Fibroblast of the aortic adventitia (primary cell): ENCODE measurements at places on chromosomes 5 and 9. TPM values are rescaled to one million over a fixed set of nuclear protein-coding genes. Genes with fewer than 3 reads are reported as not detected.

The IFNE gene
- total RNA-seq = 4.5 and 18.3 TPM in 2 replicates

The NUP214 gene
- 18.1 and 20.2 TPM in 2 replicates for total RNA-seq

The PPP2R2B gene
- 1.6 TPM in 1 of 2 replicates, not detected in the other for total RNA-seq

The FOXI1 gene
- total RNA-seq = not detected in 2 replicates

The SLC2A6 gene
- 0.74 and 7.3 TPM in 2 replicates for total RNA-seq

The SLC6A19 gene
- total RNA-seq = not detected in 2 replicates

The HRCT1 gene
- 0.81 TPM in 1 of 2 replicates, not detected in the other for total RNA-seq

The ZFP37 gene
- total RNA-seq = 0.82 and 3.6 TPM in 2 replicates

The FOXD4L6 gene
- not detected in 2 replicates for total RNA-seq

The DCP2 gene
- 34.4 and 112 TPM in 2 replicates for total RNA-seq

The RASGRF2 gene
- total RNA-seq = 0.49 and 3.3 TPM in 2 replicates

The DAB2IP gene
- 11.4 and 17.4 TPM in 2 replicates for total RNA-seq

The BTNL3 gene
- not detected in 2 replicates for total RNA-seq

The FCN2 gene
- not detected in 2 replicates for total RNA-seq

The TXNDC8 gene
- total RNA-seq = not detected in 2 replicates

The CERCAM gene
- total RNA-seq = 74.9 and 109 TPM in 2 replicates

The PCDHB15 gene
- 0.09 TPM in 1 of 2 replicates, not detected in the other for total RNA-seq

The ADAMTSL2 gene
- total RNA-seq = 0.16 TPM in 1 of 2 replicates, not detected in the other

The LCN1 gene
- not detected in 2 replicates for total RNA-seq

The GRIA1 gene
- total RNA-seq = 1.2 TPM in 1 of 2 replicates, not detected in the other

The DIPK1B gene
- 0.45 and 0.98 TPM in 2 replicates for total RNA-seq

The TRIM36 gene
- 0.36 and 0.41 TPM in 2 replicates for total RNA-seq

The UQCRQ gene
- 77.2 and 92.0 TPM in 2 replicates for total RNA-seq

The CSNK1A1 gene
- 187 and 394 TPM in 2 replicates for total RNA-seq

The OR2K2 gene
- 0.18 TPM in 1 of 2 replicates, not detected in the other for total RNA-seq

The SERF1B gene
- 10.9 and 18.1 TPM in 2 replicates for total RNA-seq

The CDC23 gene
- total RNA-seq = 16.4 and 31.4 TPM in 2 replicates

The OLFML2A gene
- total RNA-seq = 1.7 and 13.7 TPM in 2 replicates

The FBP2 gene
- total RNA-seq = not detected in 2 replicates

The SPATA24 gene
- 1.8 and 2.0 TPM in 2 replicates for total RNA-seq

The DAB2 gene
- 217 and 1,070 TPM in 2 replicates for total RNA-seq

The PCDHGA5 gene
- 1.7 and 3.5 TPM in 2 replicates for total RNA-seq

The FOXD1 gene
- total RNA-seq = 0.74 and 4.2 TPM in 2 replicates
